Breast epithelium (tissue), 4 donors: ENCODE measurements at places on chromosomes 2 and 18. TPM values are rescaled to one million over a fixed set of nuclear protein-coding genes. Genes with fewer than 3 reads are reported as not detected.

DNA sequence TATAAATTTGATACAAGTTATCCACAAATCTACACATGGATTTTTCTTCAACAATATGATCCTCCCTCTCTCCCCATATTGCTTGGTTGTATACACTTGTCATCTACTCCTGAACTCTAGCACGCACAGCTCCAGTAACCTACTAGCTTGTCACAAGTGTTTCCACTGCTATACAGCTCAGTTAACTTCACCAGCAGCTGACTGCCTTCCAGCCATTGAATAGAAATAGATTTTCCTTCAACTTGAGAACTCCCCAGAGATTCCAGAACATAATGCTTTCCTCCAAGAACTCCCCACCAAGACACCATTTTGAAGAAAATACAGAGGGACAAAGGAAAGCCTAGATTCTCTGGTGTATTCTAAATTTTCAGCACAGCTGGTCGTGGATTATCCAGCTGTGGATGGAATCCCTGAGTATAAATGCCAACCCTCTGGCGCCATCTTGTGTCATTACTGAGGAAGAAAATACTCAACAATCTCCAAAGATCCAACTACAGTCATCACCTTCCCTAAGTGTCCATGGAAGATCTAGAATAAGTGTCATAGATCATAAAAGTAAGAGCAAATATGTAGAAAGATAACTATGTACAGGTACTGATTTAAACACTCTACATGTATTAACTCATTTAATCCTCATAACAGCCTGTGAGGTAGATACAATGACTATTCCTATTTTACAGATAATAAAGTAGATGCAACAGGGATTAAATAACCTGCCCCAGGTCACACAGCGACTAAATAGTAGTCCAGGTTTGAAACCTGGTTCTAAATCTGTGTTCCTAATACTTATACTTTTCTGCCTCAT, 156.7 kb downstream of the ARHGAP28 start:
- DNase-seq = no peak

GRCh38 chr2:133940134-133940533, 313.7 kb upstream of the MGAT5 start:
- DNase-seq = no peak

DNA sequence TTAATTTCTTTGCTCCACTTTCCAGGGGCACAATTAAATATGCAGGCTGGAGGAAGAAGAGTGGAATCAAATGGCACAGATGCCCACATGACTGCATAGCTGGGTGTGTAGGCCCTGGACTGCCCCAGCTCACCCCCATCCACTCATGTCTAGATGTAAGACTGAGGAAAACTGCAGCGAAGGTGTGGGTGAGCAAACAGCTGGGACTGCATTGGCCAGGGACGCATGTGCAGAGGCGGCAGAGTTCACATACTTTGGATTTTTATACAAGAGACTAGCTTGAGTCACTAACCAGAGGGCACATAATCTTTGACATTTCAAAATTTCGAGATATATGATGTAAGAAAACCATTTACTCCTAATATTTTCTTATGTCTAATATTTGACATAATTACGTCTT, 60.1 kb downstream of the SPIRE1 start:
- no peak for DNase-seq

DNA sequence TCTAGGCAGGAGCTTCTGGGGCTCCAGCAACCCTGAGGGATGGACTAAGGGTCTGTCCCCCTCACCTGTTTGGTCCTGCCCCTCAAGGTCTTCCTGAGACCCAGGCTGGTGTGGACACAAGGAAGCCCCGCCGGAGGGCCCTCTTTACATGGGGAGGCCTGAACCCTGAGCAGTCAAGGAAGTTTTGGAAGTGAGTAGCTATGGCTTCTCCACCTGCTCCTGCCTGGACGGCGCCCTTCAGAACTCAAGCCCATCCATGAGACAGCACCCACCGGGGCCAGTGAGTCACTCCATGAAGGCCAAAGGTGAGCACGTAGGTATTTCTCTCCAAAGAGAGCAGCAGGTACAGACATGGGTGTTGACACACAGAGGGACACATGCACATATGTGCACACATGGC, 98.2 kb upstream of the CTDP1 start:
- DNase-seq = peak; percentile 49

- no peak for DNase-seq
Observed at GRCh38 chr2:172323256-172323655, 104.1 kb upstream of the ITGA6 start.

DNA sequence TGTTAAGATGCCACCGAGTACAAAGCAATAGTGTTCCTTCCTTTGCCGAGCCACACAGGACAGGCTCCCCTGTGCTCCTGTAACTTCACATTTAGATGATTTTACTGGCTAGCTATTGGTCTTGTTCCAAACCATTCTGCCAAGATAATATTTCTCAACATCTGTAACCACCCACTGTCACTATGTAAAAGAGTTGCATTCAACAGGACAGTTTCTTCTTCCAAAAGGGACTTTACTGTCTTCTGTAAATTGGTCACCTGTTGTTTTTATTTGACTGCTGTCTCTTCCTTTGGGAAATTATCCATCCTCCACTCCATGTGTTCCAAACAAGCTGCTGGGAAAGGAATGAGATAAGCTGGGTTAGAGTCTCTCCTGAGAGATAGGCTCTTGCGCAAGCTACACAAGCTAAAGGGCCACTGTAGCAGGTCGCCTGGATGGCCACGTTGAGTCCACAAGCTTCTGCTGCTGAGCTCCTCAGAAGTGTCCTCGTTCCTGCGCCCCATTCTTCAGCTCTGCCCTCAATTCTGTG, 14.4 kb upstream of the BZW1 start:
- DNase-seq = no peak

DNA sequence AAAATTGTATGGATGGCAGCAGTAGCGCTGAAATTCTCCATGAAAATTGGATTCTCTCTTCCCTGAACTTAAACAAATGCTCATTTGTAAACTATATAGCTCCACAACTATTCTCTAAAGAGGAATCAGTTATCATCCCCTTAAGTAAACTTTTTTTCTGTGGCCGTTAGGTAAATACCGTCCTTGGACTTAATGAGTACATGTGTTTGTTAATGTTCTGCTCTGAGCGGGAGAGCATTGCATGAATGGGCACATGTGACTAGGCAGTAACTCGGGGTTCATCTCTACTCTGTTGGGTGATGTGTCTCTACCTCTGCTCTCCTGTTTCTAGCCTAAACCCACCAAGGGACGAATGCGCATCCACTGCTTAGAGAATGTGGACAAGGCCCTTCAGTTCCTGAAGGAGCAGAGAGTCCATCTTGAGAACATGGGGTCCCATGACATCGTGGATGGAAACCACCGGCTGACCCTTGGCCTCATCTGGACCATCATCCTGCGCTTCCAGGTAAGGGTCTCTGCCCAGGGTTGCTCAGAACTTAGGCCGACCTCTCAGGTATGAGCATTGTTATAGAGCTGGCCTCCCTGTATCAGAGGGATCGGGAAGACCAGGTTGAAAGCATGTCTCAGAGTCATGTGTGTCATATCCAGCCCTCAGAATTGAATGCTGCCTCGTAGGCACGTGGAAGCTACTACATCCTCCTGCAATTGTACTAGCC, 111.5 kb upstream of the EML6 start:
- DNase-seq = no peak

DNA sequence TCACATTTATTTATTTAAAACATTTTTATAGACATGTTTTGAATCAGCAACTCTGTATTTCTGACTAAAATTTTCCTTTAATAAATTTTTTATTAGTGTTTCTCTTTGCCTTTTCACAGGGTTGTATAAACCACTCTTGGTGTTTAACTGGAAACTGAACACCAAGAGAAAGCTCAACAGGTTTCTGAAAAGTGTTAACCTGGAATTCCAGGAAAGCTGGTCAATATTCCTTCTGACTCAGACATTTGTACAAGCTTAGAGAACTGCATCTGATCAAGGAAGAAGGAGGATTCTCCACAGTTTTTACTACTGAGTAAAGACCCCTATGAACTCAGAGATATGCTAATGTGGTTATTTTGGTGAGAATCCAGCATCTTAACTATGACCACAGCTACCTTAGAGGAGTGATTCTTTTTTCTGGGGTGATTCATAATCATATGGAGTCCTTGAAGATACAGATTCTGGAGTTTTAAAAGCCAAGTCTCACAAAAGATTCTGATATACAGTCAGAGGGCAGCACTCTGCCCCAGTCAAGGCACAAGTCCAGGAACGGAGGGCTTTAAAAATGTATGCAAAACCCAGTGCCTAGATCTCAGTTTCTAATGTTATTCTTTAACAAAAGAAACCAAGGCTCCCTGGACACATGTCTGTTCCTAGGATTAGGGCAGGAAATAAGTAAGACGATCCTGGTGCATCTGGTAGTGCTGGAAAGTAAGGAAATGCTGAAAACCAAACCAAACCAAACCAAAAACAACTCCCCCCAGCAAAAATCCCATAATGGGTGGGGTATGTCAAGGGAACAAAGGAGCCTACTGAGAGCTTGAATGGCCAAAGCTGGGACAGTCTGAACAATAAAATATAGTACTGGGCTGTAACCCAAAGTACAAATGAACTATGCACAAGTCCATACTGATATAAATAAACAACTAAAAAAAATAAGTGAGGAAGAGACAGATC, 85.1 kb upstream of the FZD5 start:
- DNase-seq = no peak

DNA sequence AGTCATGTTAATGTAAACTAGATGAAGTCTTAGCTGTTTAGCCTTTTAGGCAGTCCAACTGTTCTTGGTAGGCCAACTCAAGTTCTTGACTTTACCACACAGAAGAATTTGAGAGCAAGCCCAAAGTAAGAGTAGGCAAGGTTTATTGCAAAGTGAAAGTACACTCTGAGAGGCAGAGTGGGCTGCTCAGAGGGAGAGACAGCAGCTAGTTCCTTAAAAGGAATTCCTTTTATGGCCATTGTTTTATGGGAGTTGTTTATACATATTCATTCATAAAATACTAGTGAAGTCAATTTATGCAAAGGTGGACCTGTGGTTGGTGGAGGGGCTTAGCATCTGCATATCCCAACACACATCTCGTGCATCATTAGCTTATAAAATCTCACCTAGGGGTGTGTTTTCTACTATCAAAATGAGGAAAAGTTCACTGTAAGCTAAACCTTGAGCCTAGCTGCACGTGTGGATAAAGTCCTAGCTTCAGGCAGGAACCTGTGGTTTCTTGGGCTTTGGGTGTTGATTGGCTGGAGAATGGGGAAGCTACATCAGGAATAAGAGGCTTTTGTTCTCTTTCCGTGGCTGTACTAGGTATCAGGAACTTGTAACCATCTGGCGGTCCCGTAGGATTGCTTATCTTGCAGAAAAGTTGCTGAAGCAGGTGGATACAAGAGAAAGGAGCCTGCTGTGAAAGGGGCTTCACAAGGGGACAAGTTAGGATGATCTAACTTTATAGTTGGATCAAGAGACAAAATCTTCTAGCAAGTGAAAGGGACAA, 110.4 kb upstream of the GULP1 start:
- no peak for DNase-seq

- DNase-seq = peak; percentile 30
Observed at GRCh38 chr2:241914542-241914941, 45.0 kb downstream of the RTP5 start.

DNA sequence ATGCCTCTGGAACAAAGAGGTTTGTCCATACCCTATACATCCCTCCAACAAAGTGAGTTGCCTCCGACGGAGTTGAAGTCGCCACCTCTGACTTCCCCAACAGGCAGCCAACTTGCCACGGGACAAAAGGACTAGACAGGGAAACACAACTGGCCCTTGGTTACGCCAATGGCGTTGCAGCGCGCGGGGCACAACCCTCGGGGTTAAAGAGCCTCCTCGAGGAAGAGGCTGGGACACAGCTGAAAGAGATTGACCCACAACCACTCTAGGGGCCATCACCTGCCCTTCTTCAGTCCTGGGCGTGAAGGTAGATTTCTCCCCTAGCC, 545 bp downstream of the GTF3C2 start:
- DNase-seq = peak; percentile 44

DNA sequence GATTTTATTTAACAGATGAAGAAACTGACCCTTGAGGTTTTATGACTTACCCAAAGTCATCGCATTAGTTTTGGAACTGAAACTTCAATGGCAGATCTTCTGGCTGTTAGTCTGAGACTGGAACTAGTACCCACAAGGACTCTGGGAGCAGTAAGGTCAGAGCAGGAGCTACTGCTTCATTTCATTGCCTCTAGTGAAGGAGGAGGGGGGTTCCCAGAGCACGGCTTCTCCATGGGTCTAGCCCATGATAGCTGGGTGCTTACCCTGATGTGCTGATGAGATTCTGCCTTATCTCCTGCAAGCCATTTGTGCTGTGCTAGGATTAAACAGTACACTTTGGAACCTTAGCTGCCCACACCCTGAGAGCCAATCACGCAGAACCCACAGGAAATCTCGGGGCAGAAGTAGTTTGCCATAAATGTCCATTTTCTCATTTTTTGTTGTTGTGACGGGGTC, 5.4 kb upstream of the RNASEH1 start:
- DNase-seq = no peak

GRCh38 chr2:145755019-145755837, 1235.3 kb upstream of the ZEB2 start:
- DNase-seq = no peak

GRCh38 chr2:241454837-241455485, 53.4 kb downstream of the STK25 start:
- DNase-seq = no peak

DNA sequence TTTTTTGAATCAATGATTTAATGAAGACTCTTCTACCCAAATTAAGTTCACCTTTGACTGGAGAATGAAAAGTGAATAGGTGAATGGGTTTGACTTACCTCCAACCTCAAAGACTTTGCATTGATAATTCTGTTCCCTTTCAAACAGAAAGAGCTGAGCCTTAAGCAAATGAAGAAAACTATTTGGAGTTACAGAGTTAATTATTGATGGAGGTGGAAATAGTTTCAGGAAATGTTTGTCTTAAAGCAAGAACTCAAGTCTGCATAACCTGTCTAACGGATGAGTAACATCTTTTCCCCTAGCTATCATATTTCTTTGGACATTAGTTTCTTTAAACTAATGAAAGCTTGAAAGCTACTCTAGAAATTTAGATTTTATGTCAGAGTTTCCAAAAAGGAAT, 166.5 kb downstream of the CERS6 start:
- DNase-seq = no peak

GRCh38 chr2:231928481-231928880, 2.3 kb upstream of the NPPC start:
- no peak for DNase-seq

- DNase-seq = no peak
Observed at GRCh38 chr18:79707671-79708070, 28.1 kb downstream of the CTDP1 start.

- no peak for DNase-seq
Observed at GRCh38 chr2:76938153-76938552, 584.0 kb downstream of the LRRTM4 start.

- DNase-seq = no peak
Observed at GRCh38 chr2:48900321-48901014, 144.9 kb upstream of the LHCGR start.

GRCh38 chr2:237819231-237819630, 20.7 kb downstream of the RBM44 start:
- DNase-seq = no peak

Gene DLX2
- not detected for total RNA-seq

Gene PLEK
- 11.7 TPM for total RNA-seq

Gene RTKN
- 49.9 TPM for total RNA-seq

Gene NOSTRIN
- 35.9 TPM for total RNA-seq

Gene NYAP2
- total RNA-seq = 0.15 TPM

Gene ATG16L1
- 46.0 TPM for total RNA-seq

Gene LMAN2L
- 24.3 TPM for total RNA-seq

Gene ANKRD23
- total RNA-seq = 9.4 TPM

Gene PDCD1
- total RNA-seq = 0.88 TPM

Gene LCT
- total RNA-seq = not detected
